Fibroblast of gingiva (primary cell): ENCODE measurements at places on chromosomes 7 and 10.

GRCh38 chr10:126235979-126236851, 152.1 kb downstream of the ADAM12 start:
- no peak for DNase-seq

GRCh38 chr10:109277456-109277855, 645.9 kb downstream of the XPNPEP1 start:
- no peak for DNase-seq

DNA sequence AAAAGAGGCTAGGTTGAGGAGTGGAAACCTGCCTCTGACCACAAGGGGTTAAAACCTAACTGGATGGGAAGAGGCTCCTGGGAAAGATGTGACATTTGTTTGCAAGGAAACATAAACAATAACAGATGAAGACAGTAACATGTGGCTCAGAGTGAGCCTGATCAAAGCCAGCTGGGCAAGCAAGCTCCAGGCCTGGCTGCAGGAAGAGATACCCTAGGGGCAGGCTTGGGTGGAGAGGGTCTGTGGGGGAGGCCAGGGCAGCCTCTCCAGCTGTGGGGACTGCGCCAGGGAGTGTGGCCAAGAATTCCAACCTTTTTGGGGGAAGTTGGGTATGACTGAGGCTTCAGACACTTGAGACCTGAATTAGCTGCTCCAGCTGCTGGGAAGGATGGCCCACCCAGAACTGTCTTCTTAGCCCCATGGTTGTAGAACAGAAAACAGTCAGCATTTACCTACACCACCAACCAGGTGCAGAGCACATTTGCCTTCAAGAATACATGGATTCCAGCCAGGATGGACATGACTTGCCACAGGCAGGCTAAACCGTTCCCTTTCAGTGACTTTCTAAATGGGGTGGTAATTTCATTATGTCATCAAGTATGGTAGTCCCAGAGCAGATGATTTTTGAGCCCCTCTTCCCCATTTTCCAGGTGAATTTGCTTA, 10.4 kb upstream of the FAM170B start:
- peak; percentile 76 for DNase-seq

DNA sequence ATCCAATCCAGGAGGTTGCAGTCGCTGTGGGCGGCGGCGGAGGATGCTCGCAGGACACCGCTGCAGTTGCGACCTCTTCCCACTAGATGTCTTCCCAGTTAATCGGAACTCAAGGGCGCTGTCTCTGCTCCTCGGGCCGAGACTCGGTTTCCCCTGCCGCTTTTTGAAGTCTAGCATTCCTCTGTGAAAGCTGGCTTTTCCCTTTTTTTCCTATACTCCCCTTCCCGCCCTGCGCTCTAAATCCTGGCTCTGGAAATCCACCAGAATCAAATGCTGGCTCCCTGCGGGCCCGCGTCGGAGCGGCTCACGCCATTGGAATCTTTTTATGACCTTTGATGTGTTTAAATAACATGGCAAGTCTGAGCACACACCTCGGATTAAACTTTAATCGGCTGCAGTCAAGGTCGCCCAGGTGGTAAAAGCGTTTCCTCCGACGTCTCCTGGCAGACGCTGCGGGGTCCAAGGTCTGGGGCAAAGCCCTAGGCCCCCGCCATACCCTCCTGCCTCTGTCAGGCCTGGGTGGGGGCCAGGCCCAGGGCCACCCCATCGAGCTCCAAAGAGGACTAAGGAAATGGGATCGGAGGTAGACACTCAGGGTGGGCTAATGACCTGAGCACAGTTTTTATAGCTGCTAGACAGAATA, 10.7 kb upstream of the HOXA13 start:
- peak; percentile 11 for DNase-seq

DNA sequence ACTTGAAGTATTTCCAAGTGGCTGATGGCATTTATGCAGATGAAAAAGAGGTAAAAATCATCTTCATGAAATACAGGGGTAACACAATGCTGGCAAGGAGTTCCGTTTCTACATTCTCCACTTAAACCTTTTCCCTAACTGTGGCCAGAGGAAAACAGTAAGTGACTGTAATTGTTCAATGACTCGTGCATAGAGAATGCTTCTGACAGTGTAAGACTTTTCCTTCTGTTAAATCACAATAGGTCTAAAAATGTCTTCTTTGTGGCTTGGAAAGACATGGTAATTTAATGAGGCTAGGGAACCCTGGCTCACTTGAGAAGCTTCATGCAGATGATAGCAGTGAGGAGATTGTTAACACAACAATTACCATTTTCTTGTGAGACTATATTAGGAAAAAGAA, 50.3 kb upstream of the RSU1 start:
- peak; percentile 42 for DNase-seq

DNA sequence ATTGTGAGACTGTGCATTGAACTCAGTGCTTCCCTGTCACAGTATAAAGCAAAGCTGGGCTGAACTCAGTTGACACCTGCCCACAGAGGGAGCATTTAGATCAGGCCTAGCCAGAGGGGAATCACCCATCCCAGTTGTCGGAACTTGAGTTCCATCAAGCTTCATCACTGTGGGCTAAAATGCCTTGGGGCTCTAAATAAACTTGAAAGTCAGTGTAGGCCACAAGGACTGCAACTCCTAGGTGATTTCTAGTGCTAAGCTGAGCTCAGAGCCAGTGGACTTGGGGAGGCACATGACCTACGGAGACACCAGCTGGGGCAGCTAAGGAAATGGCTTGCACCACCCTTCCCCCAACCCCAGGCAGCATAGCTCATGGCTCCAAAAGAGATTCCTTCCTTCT, 7.7 kb upstream of the ABCB4 start:
- no peak for DNase-seq

- peak; percentile 35 for DNase-seq
These were observed 36.0 kb downstream of the ANK3 start for GRCh38 chr10:60353519-60354258.

DNA sequence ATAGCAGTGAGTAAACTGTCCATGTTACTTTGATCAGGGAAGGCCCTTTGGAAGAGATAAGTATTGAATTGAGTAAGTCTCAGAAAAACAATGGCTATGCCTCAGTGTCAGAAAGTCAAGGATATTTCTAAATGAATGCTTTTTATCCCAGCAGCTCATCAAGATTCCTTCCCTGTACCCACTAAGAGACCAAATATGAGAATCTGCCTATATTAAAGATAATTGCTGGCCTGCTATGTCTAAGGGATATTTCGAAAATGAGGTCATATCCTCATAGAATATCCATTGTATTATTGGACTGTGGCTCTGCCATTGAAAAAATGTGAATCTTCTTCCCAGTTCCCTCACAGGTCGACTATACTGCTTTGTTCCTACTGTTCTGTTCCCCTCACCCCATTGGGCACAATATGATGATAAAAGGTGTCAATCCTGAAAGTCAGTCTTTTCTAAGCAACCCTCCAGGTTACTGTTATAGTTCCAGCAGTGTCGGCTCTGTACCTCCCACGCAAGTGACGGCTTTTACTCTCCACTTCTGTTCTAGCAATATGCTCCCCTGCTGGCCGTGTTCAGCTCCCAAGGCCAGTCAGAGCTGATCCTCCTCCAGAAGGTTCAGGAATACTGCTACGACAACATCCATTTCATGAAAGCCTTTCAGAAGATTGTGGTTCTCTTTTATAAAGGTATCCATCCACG, 51.7 kb downstream of the BZW2 start:
- no peak for DNase-seq

DNA sequence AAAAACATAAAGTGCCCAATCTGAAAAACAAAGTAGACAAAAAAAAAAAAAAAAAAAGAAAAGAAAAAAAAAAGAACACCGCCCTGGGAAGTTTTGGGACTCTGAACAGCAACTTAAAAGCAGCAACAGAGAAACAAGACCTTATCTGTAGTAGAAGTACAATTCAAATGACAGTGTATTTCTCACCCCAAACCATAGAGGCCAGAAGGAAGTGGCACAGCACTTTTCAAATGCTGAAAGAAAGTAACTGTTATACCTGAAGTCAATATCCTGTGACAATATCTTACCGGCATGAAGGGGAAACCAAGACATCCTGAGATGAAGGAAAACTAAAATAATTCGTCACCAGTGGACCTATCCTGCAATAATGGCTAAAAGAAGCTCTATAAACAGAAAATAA, 112.1 kb downstream of the DNAJC1 start:
- DNase-seq = no peak

DNA sequence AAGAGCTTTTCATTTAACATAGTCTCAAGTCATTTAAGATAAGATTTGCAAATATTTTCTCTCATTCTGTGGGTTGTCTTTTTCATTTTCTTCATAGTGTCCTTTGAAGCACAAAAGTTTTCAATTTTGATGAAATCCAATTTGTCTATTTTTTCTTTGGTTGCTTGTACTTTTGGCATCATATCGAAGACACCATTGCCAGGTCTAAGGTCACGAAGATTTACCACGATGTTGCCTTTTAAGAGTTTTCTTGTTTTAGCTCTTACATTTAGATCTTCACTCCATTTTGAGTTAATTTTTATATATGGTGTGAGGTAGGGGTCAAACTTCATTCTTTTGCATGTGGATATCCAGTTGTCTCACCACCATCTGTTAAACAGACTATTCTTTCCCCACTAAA, 34.7 kb downstream of the TMEM270 start:
- peak; percentile 25 for DNase-seq

DNA sequence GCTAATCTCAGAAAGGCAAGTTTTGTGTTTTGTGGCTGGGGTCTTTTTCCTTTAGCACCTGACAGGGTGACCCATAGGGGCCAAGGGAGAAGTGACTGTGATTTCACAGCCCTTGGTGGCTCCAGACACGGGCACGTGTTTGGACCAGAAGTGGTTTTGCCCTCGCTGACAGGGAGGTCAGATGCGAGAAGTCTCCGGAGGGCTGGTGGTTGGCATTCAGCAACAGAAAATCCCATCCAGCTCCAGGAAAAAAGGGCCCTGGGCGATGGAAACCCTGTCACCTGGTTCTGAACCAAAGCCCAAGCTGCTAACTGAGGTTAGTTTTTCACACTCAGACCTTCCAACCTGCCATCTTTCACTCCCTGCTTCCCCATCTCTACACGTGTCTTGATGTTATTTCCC, 272.9 kb downstream of the TRIL start:
- DNase-seq = no peak

- DNase-seq = no peak
These were observed 12.8 kb downstream of the ICA1 start for GRCh38 chr7:8249121-8249520.

- DNase-seq = no peak
These were observed 8.4 kb upstream of the TRDMT1 start for GRCh38 chr10:17209881-17210280.

GRCh38 chr7:130242198-130243014, 24.3 kb upstream of the CPA2 start:
- DNase-seq = peak; percentile 10

DNA sequence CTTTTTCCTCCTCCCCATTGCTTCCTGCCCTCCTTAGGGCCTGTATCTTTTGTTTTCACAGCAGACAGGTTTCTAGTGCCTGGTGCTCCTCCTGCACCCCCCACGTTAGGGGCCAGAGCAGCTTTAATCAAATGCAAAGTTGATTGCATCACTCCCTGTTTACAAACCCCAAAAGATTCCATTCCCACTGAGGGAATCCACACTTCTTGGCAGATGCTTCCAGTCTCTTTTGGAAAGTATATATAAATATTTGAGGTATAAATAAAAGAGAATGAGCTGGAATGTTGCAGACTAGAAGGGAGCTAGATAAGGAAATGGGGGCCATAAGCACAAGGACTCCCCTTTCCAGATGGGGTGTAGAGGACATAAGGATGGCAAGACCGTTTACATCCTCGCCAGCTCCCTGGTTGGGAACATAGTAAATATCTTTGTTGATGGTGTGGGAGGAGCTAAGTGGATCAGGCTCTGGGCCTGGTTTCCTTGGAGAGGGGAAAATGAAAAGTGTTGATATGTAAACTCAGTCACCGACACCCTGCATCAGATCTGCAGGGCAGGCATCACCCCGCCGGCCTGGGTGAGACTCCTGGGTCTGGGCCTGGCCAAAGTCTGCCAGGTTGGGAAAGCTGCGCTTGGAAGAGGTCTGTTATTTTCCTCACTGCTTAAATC, 6.2 kb downstream of the RARRES2 start:
- peak; percentile 79 for DNase-seq

- DNase-seq = no peak
These were observed 82.2 kb downstream of the MDFIC start for GRCh38 chr7:115004121-115004520.

DNA sequence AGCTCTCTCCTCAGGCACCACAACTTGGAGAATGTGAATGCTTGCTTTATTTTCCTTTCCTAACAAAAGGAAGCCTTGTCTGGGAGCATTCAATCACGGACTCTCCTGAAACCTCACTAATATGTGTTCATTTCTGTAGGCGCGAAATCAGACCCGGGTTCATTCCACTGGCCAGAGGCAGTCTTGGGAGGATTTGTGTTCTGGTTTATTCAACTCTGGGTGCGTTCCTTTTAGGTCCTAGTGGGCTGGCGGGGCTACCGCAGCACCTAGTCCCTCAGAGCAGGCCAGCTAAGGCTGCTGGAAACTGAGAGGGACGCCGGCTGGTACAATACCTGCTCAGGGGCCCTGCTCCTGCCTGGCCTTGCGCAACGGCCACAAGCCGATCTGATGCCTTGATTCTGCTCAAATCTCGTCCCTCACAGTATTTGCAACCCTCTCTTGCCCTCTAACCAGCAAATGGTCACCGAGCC, 7.5 kb downstream of the HOXA4 start:
- no peak for DNase-seq

DNA sequence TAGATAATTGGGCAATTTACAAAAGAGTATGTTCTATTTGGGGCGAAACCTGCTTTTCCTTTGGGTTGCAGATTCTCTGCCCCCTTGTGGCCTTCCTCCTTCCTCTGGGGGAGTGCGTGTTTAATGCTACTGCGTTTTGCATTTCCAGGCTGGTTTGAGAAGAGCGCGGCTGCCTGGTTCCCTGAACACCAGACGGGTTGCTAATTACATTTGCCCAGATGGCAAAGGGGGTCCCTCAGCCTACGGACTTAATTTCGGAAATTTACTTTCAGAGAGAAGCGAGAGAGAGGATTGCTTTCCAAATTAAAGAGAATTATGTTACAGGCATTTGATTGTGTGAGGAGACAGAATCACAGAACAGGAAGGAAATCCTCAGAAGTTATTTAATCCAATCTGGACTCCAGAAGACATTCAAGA, 91.9 kb upstream of the JAZF1 start:
- DNase-seq = peak; percentile 60

DNA sequence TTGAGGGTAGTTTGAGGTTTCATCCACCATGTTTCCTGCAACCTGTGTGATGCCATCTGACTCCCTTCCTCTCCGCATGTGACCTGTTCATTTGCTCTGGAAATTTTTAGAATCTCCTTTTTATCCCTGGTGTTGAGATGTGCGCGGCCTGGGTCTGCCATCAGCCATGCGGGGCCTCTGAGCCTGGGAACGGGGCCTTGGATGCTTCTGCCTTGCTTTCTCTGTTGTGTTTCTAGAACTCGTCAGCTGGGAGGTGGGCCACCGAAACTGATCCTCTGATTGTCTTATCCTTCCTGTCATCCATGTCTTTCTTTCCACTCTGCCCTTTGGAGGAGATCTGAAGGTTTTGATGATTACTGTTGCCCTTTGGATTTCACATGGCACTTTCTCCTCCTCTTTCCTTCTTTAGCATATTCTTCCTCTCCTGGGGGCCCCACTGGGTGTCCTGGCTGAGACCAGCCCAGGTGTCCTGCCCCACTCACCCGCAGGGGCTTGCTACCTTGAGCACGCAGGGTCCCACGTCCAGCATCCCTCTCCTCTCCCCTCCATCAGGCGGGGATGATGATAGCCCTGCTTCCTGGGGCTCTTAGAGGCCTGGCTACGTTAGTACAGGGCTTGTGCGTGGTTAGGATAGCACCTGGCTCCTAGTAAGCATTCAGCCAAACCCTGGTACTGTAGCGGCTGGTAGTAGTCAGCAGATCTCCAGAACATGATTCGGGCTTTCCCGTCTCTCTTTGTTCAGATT, 29.9 kb downstream of the PPP2R2D start:
- DNase-seq = no peak
